ENCODE measurements at places on chromosomes 3 and 15. TPM values are rescaled to one million over a fixed set of nuclear protein-coding genes. Genes with fewer than 3 reads are reported as not detected.
A peak's percentile ranks its signal among the peaks of the same experiment; 100 is the strongest.

GRCh38 chr15:40316931-40317330 lies 6.6 kb upstream of the INAFM2 start:
- H3K27me3 ChIP-seq = no peaks in the 10 kb centered on the region
- H3K4me3 ChIP-seq = no peak overlapping the region
- H3K27ac ChIP-seq = no peak overlapping the region
- H3K36me3 ChIP-seq = no peaks in the 10 kb centered on the region

The ZNF80 gene
- 0.06 TPM for total RNA-seq

GRCh38 chr3:107206945-107207344 lies 170.3 kb upstream of the CCDC54 start:
- H3K4me1 ChIP-seq = peaks cover 4% of the 10 kb centered on the region
- peak overlapping the region; percentile 55 for H3K27ac ChIP-seq
- H3K4me3 ChIP-seq = no peak overlapping the region
- no peak for DNase-seq
- H3K27me3 ChIP-seq = no peaks in the 10 kb centered on the region
- no peaks in the 10 kb centered on the region for H3K36me3 ChIP-seq

The CCK gene
- total RNA-seq = 17.5 TPM

The ARL6IP5 gene
- 124 TPM for total RNA-seq

The LRRK1 gene
- 5.2 TPM for total RNA-seq

The CCRL2 gene
- total RNA-seq = 2.5 TPM

DNA sequence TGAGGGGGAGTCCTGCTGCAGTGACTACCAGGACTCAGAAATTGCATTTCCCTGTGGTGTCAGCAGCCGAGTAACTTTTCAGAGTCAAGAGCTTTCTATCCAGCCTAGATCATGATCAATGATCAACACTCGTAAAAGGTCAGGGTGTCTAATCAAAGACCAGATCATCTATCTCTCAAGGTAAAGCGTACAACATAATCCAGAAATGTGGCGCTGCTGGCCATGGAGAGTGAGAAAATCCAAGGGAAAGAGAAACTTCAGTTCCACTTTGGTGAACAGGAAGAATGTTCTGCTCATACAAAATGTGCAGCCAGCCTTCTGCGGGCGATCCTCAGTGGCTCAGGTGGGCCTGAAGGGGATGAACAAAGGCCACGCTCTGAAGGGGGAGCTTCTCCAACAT lies 1005.8 kb upstream of the NR2F2 start:
- no peaks in the 10 kb centered on the region for H3K36me3 ChIP-seq
- H3K4me3 ChIP-seq = no peak overlapping the region
- H3K27ac ChIP-seq = peak overlapping the region; percentile 95
- H3K27me3 ChIP-seq = peaks cover 7% of the 10 kb centered on the region
- no peak for DNase-seq
- peaks cover 6% of the 10 kb centered on the region for H3K4me1 ChIP-seq

The LRIG1 gene
- total RNA-seq = 139 TPM

The TM6SF1 gene
- 4.7 TPM for total RNA-seq

The FETUB gene
- total RNA-seq = not detected

- H3K27me3 ChIP-seq = no peaks in the 10 kb centered on the region
- H3K4me1 ChIP-seq = peaks cover 13% of the 10 kb centered on the region
- no peak for DNase-seq
- H3K27ac ChIP-seq = no peak overlapping the region
- no peak overlapping the region for H3K4me3 ChIP-seq
Measured at GRCh38 chr3:141391298-141391990, 23.1 kb downstream of the ZBTB38 start.

DNA sequence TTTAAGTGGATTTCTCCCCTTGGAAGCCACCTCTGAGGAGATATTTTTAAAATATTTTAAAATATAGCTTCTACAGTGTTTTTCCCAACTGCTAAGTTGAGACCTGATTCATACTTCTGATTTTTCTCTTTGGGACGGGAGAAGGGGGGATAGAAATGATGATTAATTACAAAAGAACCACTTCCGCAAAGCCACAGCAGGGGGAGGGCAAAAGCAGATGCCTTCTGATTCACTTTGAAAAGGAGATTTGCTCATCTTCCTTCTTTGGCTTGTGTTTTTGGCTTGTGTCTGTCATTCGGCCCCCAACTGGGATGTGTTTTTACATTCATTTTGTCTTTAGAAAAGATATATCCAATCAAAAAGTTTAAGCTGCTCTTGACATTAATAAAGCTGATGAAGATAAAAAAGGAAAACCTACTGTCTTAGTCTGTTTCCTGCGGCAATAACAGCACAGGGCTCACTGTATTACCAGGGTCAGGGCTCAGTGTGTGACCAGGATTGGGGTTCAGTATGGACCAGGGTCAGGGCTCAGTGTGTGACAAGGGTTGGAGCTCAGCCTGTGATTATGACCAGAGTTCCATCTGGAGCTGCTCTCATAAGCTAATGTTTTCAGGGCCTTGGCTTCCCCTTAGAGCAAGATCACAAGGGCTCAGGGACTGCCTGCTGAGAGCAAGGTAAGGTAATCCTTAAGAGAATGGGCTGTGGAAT lies 223.2 kb downstream of the MTHFS start:
- H3K27ac ChIP-seq = no peak overlapping the region
- H3K4me3 ChIP-seq = no peak overlapping the region
- DNase-seq = no peak
- H3K4me1 ChIP-seq = no peaks in the 10 kb centered on the region

DNA sequence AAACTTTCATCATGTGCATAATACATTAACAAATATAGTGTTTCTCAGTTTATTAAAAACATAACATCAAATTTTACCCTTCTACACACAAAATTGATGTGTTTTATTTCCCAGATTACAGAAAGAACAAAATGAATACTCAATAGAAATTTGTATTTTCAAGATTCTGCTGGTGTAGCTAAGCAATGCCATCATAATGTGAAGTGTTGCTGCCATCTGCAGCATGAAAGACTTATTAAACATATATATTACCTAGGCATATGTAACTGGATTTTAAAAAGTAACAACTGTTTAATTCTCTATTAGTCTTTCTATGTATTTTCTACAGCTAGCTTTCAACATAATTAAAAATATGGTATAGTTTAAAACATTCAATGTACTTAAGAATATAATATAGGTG lies 27.5 kb downstream of the PLSCR5 start:
- H3K4me1 ChIP-seq = no peaks in the 10 kb centered on the region
- H3K27me3 ChIP-seq = no peaks in the 10 kb centered on the region

GRCh38 chr15:55799291-55800212 lies 56.6 kb upstream of the PRTG start:
- H3K27me3 ChIP-seq = no peaks in the 10 kb centered on the region
- H3K27ac ChIP-seq = no peak overlapping the region
- no peak overlapping the region for H3K4me3 ChIP-seq
- H3K4me1 ChIP-seq = peaks cover 10% of the 10 kb centered on the region

The CACNA2D3 gene
- 14.1 TPM for total RNA-seq

The ARL6 gene
- 17.0 TPM for total RNA-seq

The CFAP100 gene
- total RNA-seq = 2.2 TPM

- H3K27ac ChIP-seq = no peak overlapping the region
- no peak for DNase-seq
- H3K36me3 ChIP-seq = no peaks in the 10 kb centered on the region
- H3K4me3 ChIP-seq = no peak overlapping the region
Measured at GRCh38 chr3:77412021-77412438, 372.1 kb downstream of the ROBO2 start.

DNA sequence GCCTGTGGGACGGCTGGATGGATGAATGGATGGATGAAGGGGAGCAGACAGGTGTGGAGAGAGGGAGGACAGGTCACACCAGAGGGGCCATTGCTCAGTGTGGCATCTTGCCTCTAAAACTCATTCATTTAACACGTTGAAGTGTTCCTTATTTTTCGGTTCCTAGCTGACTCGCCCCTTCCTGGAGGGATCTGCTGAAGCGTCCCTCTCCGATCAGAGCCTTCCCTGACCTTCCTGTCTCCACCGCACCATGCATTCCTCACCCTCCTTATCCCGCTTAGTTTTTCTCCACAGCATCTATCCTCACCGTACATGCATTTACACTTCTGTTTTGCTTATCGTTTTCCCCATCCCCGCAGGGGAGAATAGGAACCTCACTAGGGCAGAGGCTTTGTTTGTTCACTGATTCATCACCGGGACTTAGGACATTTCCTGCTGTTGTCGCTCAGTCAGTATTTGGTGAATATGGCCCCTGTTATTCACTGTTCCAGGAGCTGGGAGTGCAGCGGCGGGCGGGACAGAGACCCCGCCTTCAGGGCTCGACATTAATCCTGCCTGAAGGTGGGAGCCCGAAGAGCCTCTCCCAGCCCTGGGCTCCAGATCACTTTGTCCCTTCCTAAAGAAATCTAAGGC lies 32.0 kb downstream of the FOXL2 start:
- no peaks in the 10 kb centered on the region for H3K36me3 ChIP-seq
- H3K4me3 ChIP-seq = peak overlapping the region; percentile 82
- H3K27ac ChIP-seq = peak overlapping the region; percentile 77
- no peak for DNase-seq

DNA sequence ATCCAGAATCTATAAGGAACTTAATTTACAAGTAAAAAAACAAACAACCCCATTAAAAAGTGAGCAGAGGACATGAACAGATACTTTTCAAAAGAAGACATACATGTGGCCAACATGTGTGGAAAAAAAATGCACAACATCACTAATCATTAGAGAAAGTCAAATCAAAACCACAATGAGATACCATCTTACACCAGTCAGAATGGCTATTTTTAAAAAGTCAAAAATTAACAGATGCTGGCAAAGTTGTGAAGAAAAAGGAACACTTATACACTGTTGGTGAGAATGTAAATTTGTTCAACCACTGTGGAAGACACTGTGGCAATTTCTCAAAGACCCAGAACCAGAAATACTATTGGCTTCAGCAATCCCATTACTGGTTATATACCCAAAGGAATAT lies 830.0 kb upstream of the ALCAM start:
- no peak for DNase-seq
- no peaks in the 10 kb centered on the region for H3K27me3 ChIP-seq
- no peak overlapping the region for H3K4me3 ChIP-seq
- H3K4me1 ChIP-seq = no peaks in the 10 kb centered on the region
- H3K36me3 ChIP-seq = no peaks in the 10 kb centered on the region

- H3K27me3 ChIP-seq = no peaks in the 10 kb centered on the region
- no peak for DNase-seq
- no peak overlapping the region for H3K4me3 ChIP-seq
- no peaks in the 10 kb centered on the region for H3K4me1 ChIP-seq
Measured at GRCh38 chr3:122758877-122759560, 34.6 kb downstream of the HSPBAP1 start.

DNA sequence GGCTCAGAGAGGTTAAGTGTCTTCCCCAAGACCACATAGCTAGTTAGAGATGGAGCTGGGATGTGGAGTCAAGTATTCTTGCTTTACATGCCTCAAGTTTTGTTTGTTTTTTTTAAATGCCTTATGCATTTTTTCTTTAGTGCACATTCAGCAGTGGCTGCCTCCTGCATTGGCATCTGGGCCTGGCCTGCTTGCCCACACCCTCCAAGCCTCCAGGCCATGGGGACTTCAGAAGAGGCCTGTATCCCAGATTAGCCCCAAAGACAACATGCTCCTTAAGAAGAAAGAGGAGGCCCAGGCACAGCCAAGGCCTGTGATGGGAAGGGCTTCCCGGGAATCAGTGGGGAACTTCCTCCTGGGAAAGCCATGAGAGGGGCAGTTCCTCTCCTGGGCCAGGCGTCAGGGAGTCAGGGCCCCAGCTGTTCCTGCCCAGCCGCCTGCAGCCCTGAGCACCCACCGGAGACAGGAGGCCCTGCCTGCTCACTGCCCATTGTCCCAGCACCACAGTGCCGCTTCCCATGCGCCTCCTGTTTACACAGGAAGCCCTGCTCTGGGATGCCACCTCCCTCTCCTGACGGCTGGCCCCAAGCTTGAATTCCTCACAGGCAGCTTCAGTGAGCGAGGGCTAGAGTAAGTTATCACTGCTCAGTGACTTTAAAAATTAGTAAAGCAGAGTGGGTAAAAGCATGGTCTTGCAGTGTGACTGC lies 16.0 kb downstream of the FOXL2NB start:
- no peaks in the 10 kb centered on the region for H3K36me3 ChIP-seq
- H3K4me3 ChIP-seq = no peak overlapping the region
- H3K27me3 ChIP-seq = peaks cover 34% of the 10 kb centered on the region
- H3K27ac ChIP-seq = no peak overlapping the region
- H3K4me1 ChIP-seq = peaks cover 9% of the 10 kb centered on the region

The CATSPER2 gene
- total RNA-seq = 5.1 TPM

GRCh38 chr3:126983276-126983652 lies 349 bp downstream of the PLXNA1 start:
- H3K27me3 ChIP-seq = peaks cover 16% of the 10 kb centered on the region
- DNase-seq = no peak
- H3K4me3 ChIP-seq = peak overlapping the region; percentile 61
- H3K4me1 ChIP-seq = peaks cover 39% of the 10 kb centered on the region
- H3K27ac ChIP-seq = no peak overlapping the region

- H3K27me3 ChIP-seq = no peaks in the 10 kb centered on the region
- no peak overlapping the region for H3K27ac ChIP-seq
- H3K4me3 ChIP-seq = no peak overlapping the region
- DNase-seq = no peak
Measured at GRCh38 chr3:127560051-127560787, 30.3 kb downstream of the TPRA1 start.

GRCh38 chr3:13529196-13530112 lies 19.5 kb upstream of the FBLN2 start:
- H3K4me1 ChIP-seq = peaks cover 57% of the 10 kb centered on the region
- H3K27ac ChIP-seq = no peak overlapping the region
- no peak overlapping the region for H3K4me3 ChIP-seq
- no peaks in the 10 kb centered on the region for H3K27me3 ChIP-seq
- DNase-seq = no peak

DNA sequence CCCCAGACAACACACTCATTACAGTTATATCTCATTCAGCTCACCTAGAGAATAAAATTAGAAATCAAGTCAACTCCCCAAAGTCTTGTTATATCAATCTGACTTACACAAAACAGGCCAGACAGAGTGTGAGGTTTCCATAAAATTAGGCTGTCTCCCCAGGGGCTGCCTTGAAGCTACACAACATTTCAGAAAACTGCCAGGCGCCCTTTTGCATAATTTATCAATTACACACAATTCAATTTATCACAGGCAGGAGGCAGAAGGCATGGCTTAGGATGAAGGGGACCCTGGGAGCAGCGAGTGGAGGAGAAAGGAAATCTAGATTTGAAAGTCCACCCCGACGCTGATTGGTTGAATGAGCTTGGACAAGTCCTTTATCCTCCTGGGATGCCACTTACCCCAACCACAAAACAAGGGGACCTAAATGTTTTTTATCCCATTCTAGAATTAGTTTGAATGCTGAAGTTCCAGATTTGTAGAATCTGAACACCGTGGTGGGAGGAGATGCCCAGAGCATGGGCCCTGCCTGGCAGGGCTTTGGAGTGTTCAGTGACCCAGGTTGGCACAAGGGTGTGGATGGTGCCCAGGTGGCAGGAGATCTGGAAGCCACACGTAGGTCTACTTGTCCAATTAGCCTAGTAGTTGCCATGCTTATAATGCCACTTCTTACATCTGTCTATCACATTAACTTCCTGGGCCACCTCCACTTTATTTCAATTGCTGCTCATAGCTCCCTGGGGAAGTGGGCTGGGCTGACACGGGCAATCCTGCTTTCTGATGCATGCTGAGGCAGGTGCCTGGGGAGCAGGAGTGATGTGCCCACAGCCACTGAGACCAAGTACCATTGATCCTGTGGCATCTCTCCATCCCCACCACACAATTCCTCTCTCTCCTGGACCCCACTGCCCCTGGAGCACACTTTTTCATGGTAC lies 119.8 kb upstream of the TLE3 start:
- peaks cover 23% of the 10 kb centered on the region for H3K4me1 ChIP-seq
- no peaks in the 10 kb centered on the region for H3K27me3 ChIP-seq
- DNase-seq = no peak
- no peak overlapping the region for H3K27ac ChIP-seq
- no peak overlapping the region for H3K4me3 ChIP-seq

GRCh38 chr3:141476033-141476432 lies 10.8 kb upstream of the RASA2 start:
- H3K4me3 ChIP-seq = no peak overlapping the region
- no peak overlapping the region for H3K27ac ChIP-seq
- no peaks in the 10 kb centered on the region for H3K27me3 ChIP-seq
- H3K36me3 ChIP-seq = no peaks in the 10 kb centered on the region
- no peaks in the 10 kb centered on the region for H3K4me1 ChIP-seq
